ENCODE measurements at places on chromosomes 13 and 19.

DNA sequence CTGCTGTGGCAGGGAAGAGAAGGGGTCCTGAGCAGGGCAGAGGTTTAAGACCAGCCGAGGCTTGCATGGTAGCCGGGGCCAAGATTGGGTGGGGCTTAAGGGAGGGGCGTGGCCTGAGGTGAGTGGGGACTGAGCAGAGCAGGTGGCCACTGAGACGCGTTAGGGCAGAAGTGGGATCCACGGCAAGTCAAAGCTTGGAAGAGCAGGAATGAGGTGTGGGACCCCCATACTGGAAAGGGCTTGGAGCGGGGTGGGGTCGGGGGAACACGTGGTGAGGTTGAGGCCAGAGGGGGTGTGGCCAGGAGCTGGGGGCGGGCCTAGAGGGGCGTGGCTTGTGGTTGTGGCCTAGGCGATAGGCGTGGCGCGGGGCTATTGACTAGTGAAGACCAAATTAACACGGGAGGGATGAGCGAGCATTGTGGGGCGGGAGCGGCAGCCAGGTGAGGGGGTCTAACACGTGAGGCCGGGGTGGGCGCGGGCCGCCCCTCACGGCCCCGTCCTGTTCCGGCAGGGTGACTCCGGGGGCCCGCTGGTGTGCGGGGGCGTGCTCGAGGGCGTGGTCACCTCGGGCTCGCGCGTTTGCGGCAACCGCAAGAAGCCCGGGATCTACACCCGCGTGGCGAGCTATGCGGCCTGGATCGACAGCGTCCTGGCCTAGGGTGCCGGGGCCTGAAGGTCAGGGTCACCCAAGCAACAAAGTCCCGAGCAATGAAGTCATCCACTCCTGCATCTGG lies 3.3 kb downstream of the CFD start:
- no peak for DNase-seq

- DNase-seq: no peak
Observed at GRCh38 chr19:46367426-46367825, 20.5 kb downstream of the PPP5C start.

DNA sequence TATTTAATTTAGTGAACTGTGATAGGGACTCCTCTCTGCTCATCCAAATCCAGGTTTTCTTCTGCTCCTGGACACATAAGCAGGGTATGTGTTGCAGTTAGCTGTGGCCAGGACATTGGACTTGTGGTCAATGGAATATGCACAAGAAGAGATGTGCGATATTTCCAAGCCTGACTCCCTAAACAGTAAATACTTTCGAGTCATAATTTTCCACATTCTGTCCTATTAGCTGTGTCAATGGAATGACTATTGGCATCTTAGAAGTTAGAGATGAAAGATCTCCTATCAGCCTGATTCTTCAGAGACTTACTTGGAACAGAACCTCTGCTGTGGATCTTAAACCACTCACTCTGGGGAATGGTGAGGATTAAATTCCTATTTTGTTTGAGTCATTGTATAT lies 771.0 kb downstream of the EFNB2 start:
- DNase-seq: no peak

DNA sequence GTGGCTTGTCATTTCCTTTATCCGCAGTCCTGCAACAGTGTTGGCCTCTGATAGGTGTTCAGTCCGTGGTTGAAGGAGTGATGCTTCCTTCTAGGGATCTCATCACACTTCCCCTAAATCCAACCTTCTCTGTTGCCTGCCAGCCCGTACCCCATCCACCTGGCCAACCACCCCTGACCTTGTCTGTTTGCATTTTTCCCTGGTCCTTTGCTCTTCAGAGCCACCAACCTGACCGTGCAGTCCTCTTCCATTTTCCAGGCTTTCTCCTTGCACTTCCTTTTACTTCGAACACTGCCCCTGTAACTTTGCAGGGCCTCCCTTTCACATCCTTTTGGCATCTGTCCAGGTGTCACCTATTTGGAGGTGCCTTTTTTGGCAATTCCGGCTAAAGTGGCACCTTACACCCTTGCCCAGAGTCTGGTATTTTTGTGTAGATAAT lies 696 bp downstream of the ZNF460 start:
- no peak for DNase-seq

- no peak for DNase-seq
Observed at GRCh38 chr13:21330126-21330861, 128.8 kb downstream of the ZDHHC20 start.

GRCh38 chr13:70391678-70392077 lies 283.4 kb upstream of the KLHL1 start:
- no peak for DNase-seq
